LNCaP clone FGC (cell line): ENCODE measurements at places on chromosomes 2 and 18.

DNA sequence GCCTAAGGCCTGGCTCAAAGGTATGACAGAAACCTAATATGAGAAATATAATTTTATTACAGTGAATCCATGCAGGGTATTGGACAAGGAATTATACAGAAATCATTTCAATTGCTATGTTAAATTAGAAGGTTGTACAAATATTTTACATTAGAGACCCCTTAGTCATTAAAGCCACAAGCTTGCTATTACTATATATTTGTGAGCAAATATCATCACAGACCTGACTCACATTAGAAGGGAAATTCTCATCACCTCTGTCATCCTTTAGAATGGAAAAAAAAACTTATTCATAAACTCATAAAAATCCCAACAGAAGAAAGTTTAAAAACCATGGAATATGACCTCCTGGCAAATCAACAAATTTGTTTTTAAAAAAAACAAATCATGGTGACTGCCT, 277.9 kb downstream of the DCC start:
- DNase-seq = no peak

DNA sequence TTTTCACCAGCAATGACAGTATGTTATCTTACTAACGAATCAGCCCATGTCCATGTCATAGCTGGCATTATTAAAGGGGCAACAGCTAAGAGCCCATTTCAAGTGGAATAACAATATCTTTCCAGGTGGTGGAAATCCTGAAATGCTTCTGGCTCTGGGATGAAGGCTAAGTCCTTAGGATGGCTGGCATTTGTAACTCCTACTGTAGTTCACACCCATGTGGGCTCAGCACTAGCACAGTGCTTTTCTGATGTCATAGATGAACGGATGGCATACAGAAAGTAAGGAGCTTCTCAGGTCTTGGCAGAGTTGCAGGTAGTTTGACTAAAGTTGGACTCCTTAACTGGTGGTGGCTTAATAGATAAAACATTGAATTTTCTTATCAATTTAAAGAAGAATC, 10.0 kb downstream of the TMEM200C start:
- no peak for DNase-seq

DNA sequence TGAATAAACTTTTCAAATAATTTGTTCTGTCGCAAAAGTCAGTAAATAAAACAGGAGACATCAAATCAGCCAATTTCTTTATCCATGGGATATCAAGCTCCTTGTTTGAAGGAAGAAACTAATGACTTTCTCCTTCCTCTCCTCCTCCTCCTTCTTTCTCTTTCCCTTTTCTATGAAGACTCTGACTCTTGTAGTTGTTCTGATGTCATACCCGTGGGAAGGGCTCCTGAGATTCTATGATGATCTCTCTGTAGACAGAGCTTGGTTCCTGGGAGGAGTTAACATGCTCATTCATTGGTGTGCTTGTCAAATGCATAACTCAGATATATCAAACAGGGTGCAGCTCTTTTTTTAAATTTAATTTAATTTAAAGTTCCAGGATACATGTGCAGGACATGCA, 118.7 kb upstream of the KCTD1 start:
- DNase-seq = no peak

DNA sequence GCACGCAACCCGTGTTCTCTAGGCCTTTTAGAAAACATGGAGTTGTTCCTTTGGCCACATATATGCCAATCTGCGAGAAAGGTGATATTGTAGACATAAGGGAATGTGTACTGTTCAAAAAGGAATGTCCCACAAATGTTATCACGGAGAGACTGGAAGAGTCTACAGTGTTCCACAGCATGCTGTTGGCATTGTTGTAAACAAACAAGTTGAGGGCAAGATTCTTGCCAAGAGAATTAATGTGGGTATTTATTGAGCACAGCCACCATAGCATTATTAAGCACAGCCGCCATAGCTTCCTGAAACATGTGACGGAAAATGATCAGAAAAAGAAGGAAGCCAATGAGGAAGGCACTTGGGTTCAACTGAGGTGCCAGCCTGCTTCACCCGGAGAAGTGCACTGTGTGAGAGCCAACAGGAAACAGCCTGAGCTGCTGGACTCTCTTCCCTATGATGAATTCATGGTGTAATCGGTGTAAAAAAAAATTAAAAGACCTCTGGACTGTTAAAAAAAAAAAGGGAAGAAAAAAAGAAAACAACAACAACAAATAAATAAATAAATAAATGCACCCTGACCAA, 29.0 kb upstream of the REL start:
- DNase-seq = peak; percentile 52

DNA sequence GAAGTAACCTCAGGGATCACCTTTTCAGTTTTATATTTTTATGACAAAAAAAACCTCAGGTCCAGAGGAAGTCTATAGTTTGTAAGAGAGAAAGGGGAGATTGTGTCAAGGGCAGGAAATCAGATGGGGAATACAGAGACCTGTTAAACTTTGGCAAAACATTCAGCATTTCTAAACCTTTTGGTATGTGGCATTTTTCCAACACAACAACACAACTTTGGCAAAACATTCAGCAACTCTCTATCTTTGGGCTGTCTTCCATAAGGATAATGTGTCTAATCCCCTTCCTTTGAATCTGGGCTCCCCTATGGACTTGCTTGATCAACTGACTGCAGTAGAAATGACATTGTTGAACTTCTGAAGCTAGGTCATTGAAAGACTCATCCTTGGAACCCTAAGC, 220.6 kb upstream of the CCDC68 start:
- no peak for DNase-seq

DNA sequence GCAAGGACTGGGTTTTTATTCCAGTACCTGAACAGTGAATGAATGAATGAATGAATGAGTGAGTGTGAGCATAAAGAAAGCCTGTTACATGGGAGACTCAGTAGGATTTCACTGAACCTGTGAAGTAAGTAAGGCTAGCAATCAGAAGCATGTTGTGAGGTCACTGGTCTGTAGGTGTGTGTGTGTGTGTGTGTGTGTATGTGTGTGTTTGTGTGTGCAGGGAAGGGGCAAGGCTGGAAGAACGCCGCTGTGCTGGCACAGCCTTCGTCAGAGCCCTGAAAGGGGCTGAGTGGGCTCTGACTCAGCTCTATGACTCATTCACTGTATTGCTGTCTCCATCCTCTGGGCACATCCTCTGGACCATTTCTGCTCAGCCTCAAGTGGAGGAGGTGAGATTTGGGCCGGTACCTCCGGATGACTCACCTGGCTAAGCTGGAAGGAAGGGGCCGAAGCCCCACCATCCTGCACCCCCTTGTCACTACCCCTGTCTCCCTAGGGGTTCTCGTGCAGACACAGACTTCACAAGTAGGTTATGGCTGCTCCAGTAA, 51.4 kb upstream of the MRPL33 start:
- DNase-seq = no peak

GRCh38 chr2:168091986-168092385, 155.4 kb downstream of the STK39 start:
- no peak for DNase-seq

DNA sequence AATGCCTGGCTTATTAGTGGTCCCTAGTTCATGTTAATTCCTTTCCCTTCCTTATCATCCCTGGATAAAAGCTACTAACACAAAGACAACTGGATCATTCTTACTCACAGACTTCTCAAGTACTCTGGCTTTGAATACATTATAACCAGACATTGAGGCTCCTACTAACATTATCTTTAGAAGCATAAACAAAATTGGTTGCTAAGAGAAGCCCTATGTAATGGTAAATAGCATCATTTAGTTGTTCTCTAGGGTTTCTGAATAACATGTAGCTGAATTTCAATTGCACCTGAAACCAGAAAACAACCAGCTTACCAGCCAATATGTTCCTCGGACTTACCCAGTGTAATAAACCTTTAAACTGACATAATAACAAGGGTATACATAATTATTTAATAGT, 114.1 kb upstream of the NCKAP5 start:
- DNase-seq = no peak

DNA sequence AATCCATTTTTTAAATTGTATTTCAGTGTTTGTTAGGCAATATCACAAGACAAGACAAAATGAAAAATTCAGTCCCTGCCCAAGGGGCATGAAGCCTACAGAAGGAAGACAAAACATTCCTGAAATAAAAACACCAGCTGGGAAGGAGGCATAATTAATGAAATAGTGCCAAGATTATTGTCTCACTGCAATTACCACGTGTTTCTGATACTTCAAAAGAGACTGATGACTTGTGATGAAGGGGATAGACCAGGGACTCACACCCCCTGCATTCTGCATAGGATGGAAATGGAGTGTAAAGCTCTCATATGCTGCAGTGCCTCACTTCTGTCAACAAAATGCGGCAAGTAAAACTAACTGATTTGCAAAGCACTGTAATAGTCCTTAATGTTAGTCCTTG, 178.1 kb downstream of the BARD1 start:
- no peak for DNase-seq

DNA sequence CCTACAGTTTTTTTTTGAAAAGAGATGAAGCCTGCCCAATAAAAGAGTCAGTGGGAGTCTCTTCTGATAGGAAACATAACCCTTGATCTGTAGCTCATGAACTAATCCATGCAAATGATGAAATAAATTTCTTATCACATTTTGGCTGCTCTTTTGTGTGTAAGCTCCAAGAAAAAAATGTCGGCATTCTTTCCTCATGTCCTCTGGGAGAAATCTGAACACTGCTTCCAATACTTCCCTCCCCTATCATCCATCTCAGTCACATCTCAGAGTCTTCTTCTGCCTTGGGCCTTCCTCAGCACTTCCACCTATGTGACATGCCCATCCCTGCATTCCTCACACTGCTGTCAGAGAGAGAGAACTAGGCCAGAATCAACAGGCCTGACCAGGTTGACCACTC, 395.7 kb upstream of the ST6GAL2 start:
- no peak for DNase-seq

DNA sequence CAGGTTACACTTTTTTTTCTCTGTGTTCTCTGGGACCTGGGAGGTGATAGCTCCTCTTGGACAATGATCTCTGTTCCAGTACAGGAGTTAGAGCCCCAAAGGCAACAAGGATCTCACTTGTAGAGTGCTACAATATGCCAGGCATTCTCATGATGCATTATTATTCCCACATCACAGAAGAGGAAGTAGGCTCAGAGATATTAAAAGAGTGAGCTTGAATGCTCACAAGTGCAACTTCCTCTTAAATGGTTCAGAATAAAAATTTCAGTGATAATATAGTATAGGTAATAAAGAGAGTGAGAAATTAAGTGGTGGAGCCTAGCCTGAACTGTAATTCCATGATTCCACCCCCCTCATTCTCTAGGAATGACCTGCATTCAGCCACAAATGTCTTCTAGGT, 21.4 kb downstream of the POLE4 start:
- no peak for DNase-seq

DNA sequence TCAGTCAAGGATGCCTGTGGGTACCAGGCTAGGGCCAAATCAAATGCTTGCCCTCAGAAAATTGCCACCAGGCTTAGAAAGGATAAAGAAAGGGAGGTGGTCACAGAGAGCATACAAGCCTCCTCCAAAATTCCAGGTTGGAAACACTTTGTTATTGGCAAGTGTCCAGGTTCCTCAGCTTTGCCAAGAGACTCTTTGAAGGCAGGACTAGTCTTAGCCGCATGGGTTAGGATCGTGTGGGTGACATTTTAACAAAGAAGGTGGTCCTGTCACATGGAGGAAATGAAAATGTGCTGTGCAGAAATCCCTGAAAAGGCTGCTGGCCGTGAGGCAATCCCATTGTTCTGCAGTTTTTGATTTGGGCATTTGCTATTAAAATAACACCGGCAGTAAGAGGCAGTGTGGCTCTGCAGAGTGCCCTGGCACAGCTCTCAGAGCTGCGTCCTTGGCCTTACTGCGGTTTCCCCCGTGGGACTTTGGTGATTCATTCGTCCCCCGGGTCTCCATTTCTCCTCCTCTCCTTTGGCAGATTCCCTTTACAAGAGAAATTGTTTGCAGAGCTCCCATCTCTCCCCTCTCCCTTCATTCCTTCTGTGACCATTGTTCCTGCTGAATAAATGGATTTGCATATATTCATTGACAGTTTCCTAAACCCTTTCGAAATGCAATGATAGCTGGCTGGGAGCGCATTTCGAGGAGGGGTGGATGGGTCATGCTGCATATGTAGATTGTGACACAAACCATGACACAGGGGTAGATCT, 187.3 kb downstream of the VAPA start:
- no peak for DNase-seq

GRCh38 chr2:223947711-223948205, 2.6 kb upstream of the WDFY1 start:
- DNase-seq = no peak

GRCh38 chr18:475202-476031, 25.1 kb downstream of the COLEC12 start:
- DNase-seq = peak; percentile 37

DNA sequence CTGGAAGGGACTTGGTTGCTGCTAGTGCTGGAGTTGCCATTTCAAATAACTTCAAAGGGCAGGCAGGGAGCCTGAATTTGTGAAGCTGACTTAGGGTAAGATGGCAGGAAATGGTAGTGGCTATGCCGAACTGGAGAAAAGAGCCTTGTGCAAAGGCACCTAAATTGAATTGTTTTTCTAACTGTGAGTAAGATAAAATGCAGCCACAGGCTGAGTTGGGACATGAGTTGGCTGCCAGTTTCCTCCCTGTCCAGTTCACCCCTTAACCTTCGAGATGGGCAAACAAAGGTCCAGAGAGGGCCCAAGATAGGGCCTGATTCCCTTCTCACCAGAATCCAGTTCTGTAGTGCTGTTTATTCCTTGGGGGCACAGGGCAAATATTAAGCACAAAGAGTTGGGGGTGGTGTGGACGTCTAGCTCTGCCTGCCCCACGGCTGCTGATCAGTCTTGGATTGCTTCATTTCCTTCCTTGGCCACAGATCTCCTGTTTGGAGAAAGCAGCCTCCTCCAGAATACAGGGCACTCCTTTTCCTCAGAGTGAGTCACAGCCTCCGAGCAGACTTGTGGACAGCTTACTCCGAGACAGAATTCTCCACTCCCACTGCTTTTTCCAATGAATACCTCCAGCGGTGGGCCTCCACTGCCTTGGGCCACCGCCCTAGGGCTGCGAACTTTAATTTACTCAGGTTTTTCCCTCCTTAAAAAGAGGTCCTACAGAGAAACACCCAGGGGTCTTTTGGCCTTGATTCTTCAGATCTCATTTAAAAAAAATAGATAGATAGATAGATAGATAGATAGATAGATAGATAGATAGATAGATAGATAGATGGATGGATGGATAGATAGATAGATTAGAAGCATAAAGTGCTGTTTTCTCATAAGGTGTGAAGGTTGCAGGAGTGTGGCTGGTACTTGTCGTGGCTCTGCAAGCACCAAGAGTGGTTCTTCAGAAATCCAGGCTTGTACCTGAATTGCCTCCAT, 18.4 kb upstream of the SLC20A1 start:
- no peak for DNase-seq

DNA sequence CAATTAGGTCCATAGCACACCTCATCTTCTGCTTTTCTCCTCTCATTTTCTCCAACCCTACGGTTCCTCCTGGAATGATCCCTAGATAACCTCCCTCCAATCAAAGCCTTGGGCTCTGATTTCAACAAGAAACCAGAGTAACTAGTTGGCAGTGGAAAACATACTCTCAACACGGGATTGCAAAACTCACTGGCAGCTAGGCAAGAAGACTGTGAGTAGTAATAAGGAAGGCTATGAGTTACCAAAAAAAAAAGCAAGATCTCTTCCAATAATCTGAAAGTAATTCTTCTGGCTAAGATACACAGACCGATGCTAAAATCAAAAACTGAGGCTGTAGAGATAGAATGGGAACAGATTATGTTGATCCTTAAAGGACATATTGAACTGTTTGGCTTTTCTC, 28.4 kb upstream of the CCDC102B start:
- no peak for DNase-seq

GRCh38 chr2:126771094-126771493, 115.1 kb downstream of the GYPC start:
- no peak for DNase-seq
